Breast epithelium (tissue), 4 donors: ENCODE measurements at places on chromosomes 5 and 9. TPM values are rescaled to one million over a fixed set of nuclear protein-coding genes. Genes with fewer than 3 reads are reported as not detected.

Gene GOLM1
- 17.1 TPM for total RNA-seq

DNA sequence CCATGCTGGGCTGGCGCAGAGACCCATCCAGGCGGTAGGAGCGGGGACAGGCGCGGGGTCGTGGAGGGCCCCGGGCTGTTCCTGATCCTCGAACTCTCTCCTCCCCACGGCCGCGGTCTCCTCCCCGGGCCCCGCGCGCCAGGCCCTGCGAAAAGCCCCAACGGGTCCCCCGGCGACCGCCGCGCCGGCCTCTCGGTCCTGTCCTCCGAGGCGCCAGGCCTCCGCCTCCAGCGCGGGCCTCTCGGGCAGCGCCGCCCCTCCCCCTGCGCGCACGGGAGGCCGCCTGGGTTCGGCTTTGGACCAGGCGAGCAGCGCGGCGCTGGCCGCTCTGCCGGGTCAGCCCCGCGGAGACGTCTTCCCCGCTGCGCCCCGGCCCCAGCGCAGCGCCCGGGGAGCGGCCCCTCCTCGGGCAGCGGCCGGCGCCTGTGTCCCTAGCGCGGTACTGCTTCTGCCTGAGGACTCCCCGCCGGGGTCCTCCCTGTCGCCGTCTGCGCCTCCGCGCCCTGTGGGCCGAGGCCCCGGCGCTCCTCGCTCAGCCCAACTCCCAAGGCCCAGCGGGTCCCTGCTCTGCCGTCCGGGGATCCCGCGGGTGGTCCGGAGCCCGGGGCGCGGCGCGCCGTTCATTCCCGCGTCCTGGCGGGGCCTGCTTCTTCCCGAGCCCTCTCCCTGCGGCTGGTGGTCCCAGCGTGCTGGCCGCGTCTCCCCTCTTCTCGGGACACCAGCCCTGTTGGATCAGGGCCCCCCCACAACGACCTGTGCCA lies 13.4 kb downstream of the COL23A1 start:
- no peaks in the 10 kb centered on the region for H3K36me3 ChIP-seq
- H3K4me3 ChIP-seq = peak overlapping the region; percentile 39
- no peak for DNase-seq

Gene TMEM252
- total RNA-seq = not detected

- H3K27ac ChIP-seq = no peak overlapping the region
- no peaks in the 10 kb centered on the region for H3K4me1 ChIP-seq
- H3K4me3 ChIP-seq = no peak overlapping the region
- H3K36me3 ChIP-seq = no peaks in the 10 kb centered on the region
- DNase-seq = no peak
Observed at GRCh38 chr5:119187776-119188529, 117.1 kb downstream of the DMXL1 start.

- no peaks in the 10 kb centered on the region for H3K36me3 ChIP-seq
- no peak for DNase-seq
- H3K27me3 ChIP-seq = no peaks in the 10 kb centered on the region
- H3K4me1 ChIP-seq = no peaks in the 10 kb centered on the region
Observed at GRCh38 chr5:9013147-9013546, 532.7 kb downstream of the SEMA5A start.

- H3K27me3 ChIP-seq = no peaks in the 10 kb centered on the region
- H3K36me3 ChIP-seq = no peaks in the 10 kb centered on the region
- H3K4me1 ChIP-seq = no peaks in the 10 kb centered on the region
- H3K27ac ChIP-seq = peak overlapping the region; percentile 75
- peak; percentile 16 for DNase-seq
Observed at GRCh38 chr5:116605310-116606070, 30.9 kb upstream of the SEMA6A start.

GRCh38 chr9:615756-616155 lies 225.7 kb upstream of the DMRT1 start:
- H3K4me1 ChIP-seq = no peaks in the 10 kb centered on the region
- DNase-seq = no peak
- no peak overlapping the region for H3K4me3 ChIP-seq
- no peak overlapping the region for H3K27ac ChIP-seq

DNA sequence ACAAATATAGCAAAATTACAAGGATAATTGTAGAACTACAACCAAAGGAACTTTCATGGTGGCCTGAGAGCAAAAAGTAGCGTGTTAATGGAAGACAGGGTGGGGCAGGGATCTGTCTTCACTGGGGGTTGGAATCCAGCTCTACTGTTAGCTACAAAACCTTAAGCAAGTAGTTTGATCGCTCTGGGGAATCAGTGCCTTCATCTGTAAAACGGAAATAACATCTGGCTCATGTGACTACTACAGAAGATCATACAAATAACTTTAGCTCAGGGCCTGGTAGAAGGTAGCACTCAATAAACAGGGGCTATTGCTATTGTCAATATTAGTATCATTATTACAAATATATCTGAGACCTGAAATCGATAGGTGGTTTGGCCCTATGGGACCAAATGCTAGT lies 40.4 kb downstream of the ZNF608 start:
- H3K4me1 ChIP-seq = peaks cover 11% of the 10 kb centered on the region
- H3K36me3 ChIP-seq = no peaks in the 10 kb centered on the region
- H3K27me3 ChIP-seq = no peaks in the 10 kb centered on the region
- H3K4me3 ChIP-seq = no peak overlapping the region
- no peak overlapping the region for H3K27ac ChIP-seq
